ENCODE measurements at places on chromosomes 7 and 10.

DNA sequence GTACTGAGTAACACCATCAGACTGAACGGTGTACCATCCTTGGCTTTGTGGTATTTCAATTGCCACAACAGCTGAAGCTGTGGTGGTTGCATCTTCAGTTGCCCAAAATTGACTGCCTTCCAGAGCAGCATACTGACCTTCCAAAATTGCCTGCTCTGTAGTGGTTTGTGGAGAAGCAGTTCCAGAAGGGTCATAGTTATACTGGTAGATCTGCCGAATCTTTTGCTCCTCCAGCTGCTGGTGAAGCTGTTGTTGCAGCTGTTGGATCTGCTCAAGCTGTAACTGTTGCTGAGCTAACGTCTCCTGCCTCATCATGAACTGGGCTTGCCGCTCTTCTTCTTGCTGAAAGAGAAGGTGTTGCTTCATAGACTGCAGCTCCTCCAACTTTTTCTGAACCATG, 212.2 kb downstream of the PCLO start:
- no peak overlapping the region for H3K4me3 ChIP-seq
- H3K36me3 ChIP-seq, result no peaks in the 10 kb centered on the region
- H3K27me3 ChIP-seq, result no peaks in the 10 kb centered on the region
- H3K4me1 ChIP-seq, result no peaks in the 10 kb centered on the region
- no peak overlapping the region for H3K27ac ChIP-seq

GRCh38 chr10:103281753-103282152, 4.8 kb downstream of the INA start:
- peak overlapping the region; percentile 38 for H3K4me3 ChIP-seq
- H3K27me3 ChIP-seq, result peaks cover 48% of the 10 kb centered on the region
- H3K4me1 ChIP-seq, result peaks cover 29% of the 10 kb centered on the region
- peak; percentile 95 for DNase-seq
- no peaks in the 10 kb centered on the region for H3K36me3 ChIP-seq
- no peak overlapping the region for H3K27ac ChIP-seq

GRCh38 chr7:37495574-37496184, 47.0 kb upstream of the ELMO1 start:
- peak; percentile 43 for DNase-seq
- H3K4me3 ChIP-seq, result no peak overlapping the region
- H3K36me3 ChIP-seq, result no peaks in the 10 kb centered on the region
- no peaks in the 10 kb centered on the region for H3K4me1 ChIP-seq

- no peaks in the 10 kb centered on the region for H3K27me3 ChIP-seq
- H3K4me3 ChIP-seq, result no peak overlapping the region
- peak; percentile 34 for DNase-seq
- no peaks in the 10 kb centered on the region for H3K36me3 ChIP-seq
Measured at GRCh38 chr10:5943536-5943935, 33.8 kb downstream of the IL15RA start.

DNA sequence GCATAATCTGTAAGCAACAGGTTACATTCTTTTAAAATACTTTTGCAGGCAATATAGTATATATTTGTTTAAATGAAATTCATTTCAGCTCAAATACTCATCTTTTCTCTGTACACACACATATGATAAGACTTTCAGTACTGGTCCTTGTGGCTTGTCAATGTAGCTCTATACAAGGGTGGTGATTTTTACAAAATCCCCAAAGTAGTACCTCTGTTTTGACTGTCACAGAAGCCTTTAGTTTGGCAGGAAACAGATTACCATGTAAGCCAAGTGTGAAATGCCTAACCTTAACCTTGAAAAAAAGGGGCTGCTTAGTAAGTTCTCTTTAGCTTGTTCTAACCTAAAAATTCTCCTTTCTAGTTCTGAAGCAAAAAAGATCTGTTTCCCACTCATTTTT, 87.9 kb downstream of the KCND2 start:
- no peaks in the 10 kb centered on the region for H3K4me1 ChIP-seq
- H3K27me3 ChIP-seq, result no peaks in the 10 kb centered on the region
- H3K27ac ChIP-seq, result no peak overlapping the region
- H3K4me3 ChIP-seq, result no peak overlapping the region
- H3K36me3 ChIP-seq, result no peaks in the 10 kb centered on the region

DNA sequence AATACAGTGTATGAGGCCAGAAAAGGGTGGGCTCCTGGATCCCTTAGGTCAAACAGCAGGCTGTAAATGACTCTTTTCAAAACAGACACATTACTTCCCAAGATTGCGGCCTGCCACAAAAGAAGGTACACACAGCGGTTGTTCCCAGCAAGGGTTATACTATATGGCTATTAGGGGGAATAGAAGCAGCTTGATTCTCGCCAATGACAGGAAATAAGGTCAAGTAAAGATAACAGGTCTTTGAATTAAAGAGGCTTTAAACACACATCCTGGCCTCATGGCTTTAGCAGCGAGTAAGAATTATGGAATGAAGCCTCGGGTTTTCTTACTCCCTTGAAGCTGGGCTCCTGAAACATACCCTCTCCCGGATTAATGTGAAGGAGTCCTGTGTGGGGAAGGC, 58.3 kb downstream of the CYP26A1 start:
- H3K4me3 ChIP-seq, result no peak overlapping the region
- H3K27me3 ChIP-seq, result no peaks in the 10 kb centered on the region
- H3K27ac ChIP-seq, result no peak overlapping the region
- no peaks in the 10 kb centered on the region for H3K36me3 ChIP-seq

GRCh38 chr10:109975244-109976190, 32.3 kb upstream of the ADD3 start:
- peaks cover 7% of the 10 kb centered on the region for H3K4me1 ChIP-seq
- H3K36me3 ChIP-seq, result no peaks in the 10 kb centered on the region
- H3K4me3 ChIP-seq, result no peak overlapping the region
- DNase-seq, result no peak

- no peaks in the 10 kb centered on the region for H3K36me3 ChIP-seq
- H3K27me3 ChIP-seq, result no peaks in the 10 kb centered on the region
- no peak overlapping the region for H3K4me3 ChIP-seq
- no peak overlapping the region for H3K27ac ChIP-seq
Measured at GRCh38 chr10:132907821-132908620, 34.3 kb downstream of the CFAP46 start.

DNA sequence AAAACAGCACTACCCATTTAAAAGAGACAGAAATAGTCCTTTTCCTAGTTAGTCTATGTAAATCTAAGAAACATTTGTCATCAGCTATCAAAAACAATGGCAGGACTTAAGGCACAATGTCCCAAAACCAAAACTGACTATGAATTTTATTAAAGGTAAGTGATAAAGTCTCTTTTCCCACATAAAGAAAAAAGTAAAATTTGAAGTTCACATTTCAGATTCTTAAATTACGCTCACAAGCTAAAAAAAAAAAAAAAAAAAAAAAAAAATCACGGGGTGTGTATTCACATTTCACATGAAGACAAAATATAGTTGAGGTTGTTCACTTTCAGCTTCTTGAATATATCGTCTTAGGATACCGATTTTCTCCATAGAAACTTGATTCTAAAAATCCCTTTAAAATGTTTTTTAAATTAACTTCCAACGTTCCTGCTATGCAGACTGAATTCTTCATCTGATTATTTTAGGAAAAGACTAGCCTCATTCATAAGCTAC, 1.6 kb downstream of the P4HA1 start:
- H3K27ac ChIP-seq, result peak overlapping the region; percentile 52
- no peaks in the 10 kb centered on the region for H3K27me3 ChIP-seq
- H3K36me3 ChIP-seq, result no peaks in the 10 kb centered on the region
- no peak for DNase-seq

DNA sequence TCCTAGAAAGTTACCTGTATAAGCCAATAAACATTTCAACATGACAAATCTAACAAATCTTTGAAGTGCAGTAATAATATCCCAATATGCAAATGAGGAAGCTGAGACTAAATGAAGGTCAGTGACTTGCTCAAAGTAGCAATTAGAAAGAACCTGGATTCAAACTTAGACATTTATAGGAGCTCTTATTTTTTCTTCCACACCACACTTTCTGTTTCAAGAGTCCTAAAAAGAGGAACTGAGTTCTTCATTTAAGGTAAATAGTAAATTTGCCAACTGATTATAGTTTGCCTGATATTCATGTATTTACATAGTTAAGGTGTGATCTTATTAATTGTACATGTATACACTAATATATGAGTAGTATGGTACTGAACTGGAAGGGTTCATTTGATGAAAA, 44.0 kb downstream of the KLHDC10 start:
- no peaks in the 10 kb centered on the region for H3K36me3 ChIP-seq
- no peak overlapping the region for H3K4me3 ChIP-seq
- H3K27ac ChIP-seq, result no peak overlapping the region

All from neural progenitor cell (in vitro differentiated cells).